Kidney glomerular epithelial cell (primary cell): ENCODE measurements at places on chromosomes 2 and 18.

DNA sequence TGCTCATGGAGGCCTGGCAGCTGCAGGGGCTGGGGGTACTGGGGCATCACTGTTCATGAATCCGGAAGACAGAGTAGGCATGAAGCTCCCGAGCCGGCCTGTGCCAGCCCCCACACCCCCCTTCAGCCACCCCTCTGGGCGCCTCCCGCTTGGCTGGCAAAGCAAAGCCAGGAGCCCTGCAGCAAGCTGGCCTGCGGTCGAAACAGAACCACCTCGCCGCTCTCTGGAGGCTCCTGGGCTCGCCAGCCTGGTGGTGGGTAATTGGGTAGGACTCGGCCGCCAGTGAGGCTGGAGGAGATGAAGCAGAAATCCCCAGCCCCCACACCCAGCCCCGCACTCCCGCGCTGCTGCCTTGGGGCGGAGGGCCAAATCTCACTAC, 70.9 kb upstream of the GPC1 start:
- peak; percentile 42 for DNase-seq

GRCh38 chr2:129016972-129017371, 698.3 kb upstream of the HS6ST1 start:
- DNase-seq: no peak

DNA sequence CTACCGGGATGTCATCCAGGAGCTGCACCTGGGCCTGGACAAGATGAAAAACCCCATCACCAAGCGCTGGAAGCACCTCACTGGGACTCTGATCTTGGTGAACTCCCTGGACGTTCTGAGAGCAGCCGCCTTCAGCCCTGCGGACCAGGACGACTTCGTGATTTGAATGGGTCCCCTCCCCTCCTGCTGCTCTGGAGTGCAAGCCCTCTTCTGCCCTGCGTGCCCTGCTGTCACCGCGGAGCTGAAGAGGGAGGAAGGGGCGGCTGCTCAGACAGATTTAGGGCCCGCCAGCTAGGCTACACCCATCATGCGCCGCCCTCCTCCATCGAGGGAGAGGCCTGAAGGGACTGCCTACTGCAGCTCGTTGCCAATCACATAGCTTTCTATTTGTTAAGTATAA, 101.8 kb downstream of the SH3BP4 start:
- no peak for DNase-seq

DNA sequence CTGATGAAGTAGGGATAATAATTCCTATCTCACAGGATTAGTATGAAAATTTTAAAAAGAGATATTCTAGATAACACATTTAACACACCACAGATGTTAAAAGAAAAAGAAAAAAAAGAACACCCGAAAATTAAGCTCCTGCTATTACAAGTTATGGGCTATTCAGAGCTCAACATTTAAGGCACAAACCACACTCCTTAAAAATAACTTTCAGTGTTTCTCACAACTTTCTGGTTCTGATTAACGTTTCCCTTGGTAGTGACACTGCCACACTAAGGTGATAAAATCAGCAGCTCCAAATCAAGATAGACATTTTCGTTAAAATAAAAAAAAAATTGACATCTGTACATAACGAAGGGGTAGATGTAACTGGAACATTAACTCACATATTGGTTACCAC, 26.9 kb downstream of the ACVR1C start:
- no peak for DNase-seq

- DNase-seq: no peak
Measured at GRCh38 chr2:150495001-150495400, 7.5 kb upstream of the RND3 start.

- DNase-seq: no peak
Measured at GRCh38 chr18:28163201-28163775, 13.6 kb downstream of the CDH2 start.
